Brain microvascular endothelial cell (primary cell): ENCODE measurements at places on chromosomes 16 and 17.

DNA sequence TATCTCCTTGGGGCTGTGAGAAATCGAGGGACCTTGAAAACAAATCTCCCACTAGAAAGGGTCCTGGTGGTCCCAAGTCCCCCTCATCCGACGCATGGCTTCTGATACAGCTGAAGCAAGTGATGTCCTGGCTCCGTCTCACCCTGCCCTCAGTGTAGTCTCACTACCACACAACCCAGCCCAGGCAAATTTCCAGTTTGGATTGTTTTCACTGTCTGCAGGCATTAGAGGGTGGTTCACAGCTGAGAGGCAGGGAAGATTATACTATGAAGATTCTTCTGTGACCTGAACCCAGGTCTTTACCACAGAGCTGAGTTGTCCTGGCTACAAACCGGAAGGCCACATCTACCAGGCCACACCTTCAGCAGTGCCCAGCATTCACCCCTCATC, 17.7 kb downstream of the ZNHIT3 start:
- no peak for DNase-seq

DNA sequence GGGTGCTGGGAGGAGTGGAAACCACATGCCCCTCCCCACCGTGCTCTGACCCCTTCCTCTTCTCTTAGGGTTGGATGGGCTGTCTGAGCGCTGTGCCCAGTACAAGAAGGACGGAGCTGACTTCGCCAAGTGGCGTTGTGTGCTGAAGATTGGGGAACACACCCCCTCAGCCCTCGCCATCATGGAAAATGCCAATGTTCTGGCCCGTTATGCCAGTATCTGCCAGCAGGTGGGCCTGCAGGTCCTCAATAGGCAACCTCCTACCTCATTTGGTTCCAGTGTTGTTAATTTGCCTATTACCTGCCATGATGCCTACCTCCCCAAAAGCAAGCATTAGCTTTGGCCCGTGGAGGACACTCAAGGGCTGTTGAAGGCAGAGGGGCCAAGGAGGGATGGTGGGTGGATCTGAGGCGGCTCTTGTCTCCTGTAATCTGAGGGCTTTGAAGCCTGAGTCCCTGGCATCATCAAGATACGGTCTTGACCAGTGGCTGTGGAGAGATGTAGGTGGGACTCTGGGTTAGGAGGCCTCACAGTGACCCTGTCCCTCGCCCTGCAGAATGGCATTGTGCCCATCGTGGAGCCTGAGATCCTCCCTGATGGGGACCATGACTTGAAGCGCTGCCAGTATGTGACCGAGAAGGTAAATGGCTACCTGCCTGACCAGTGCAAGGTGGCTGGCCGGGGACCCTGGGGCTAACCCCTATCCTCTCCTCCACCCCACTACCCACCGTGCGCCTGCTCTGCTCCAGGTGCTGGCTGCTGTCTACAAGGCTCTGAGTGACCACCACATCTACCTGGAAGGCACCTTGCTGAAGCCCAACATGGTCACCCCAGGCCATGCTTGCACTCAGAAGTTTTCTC, 3.4 kb downstream of the ALDOA start:
- DNase-seq: no peak

DNA sequence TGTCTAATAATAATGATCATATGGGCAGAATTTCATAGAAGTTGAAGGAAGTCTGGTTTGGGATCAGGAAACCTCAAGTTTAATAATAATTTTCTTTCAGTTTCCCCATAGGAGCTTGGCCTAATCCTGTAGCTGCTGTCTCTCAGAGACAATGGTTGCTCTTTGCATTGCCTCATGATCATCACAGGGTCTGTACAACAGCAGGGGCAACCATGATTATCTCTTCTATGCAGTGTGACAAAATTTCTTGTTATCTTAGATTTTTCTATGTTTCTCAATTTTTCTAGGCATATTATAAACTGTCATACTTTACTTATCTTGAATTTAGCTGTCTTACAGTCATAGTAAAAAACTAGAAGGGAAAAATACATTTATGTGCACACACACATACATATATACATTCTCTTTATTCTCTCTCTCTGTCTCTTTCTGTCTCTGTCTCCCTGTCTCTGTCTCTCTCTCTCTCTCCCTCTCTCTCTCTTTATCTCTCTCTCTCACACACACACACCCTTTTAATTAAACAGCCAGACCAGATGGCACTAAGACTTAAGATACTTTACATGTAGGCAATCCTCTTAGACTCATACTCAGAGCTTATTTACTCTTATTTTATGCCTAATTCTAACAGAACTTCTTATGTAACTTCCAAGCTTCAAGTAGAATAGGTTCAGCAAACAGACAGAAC, 30.5 kb downstream of the SMIM36 start:
- no peak for DNase-seq

- DNase-seq: no peak
Measured at GRCh38 chr16:85574672-85575475, 38.2 kb upstream of the GSE1 start.

DNA sequence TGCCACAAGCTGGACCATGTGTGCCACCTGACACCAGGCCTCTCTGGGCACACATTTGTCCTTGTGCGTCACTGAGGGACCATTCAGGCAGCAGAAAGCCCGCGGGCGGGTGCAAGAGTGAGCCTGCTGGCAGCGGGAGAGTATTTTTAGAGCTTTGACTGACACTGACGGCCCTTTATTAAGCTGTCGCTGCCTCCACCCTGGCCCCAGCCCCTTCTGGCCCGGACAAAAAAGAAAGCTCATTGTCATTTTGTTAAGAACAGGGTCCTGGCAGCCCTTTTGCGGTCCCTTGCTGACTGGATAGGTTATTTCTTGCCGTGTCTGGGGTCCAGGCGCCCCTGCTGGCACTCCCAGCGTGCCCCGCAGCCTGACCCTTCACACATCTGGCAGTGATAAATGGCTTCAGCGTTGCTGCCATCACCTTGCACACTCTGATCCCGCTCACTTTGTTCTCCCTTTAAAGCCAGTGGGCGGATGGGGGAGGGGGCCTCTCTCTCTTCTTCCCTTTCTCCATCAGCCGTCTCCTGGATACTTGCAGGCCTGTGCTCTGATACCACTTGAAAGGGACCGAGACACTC, 78.4 kb upstream of the NKD1 start:
- DNase-seq: no peak

DNA sequence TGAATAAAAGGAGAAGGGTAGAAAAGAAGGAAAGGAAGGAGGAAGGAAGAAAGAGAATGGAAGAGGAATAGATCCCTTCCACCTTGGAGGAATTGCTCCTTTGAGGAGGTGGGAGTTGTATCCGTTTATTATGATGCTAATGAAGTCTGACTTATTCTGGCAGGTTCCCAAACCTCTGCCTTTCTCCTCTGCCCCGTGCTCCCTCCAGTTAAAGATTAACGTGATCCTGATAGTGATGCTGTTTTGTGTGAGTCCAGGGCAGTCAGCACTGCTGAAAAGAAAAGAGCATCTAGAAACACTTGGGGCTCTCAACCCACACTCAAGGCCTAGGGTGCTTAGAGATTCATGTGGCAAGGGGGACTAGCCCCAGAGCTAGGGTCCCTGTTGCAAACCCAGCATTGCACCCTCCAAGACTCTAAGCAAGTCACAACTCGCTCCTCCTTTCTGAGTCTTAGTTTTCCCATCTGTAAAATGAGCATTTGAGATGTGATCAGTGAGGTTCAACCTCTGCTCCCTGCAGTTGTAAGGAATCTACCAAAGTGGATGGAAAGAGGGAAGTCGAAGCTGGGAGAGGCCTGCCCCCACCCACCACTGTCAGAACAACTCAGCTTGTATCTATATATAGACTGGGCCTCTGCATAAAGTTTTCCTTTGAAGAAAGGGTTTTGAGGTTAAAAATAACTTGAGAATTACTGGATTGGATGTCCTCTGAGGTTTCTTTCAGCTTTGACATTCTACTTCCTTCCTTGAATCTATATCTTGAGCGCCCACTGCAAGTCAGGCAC, 46.9 kb upstream of the TMEM132E start:
- no peak for DNase-seq

GRCh38 chr16:58411736-58412614, 19.7 kb downstream of the GINS3 start:
- no peak for DNase-seq

DNA sequence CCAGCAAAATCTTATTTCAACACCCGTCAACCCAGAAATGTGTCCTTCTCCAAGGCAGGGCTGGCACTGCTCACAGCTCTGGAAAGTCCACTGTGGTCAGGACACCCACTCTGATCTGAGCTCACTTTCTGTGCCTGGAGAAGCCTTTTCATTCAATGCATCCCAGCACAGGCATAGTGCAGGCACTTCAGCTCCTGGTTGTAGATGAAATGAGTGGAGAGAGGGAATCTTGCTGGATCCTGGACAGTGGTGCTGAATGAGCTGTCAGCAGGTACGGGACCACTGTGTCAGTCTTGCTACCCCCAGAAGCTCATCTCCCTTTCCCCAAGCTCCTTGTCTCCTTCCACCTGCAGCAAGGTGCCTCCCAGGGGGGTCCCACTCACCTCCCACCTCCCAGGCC, 86.1 kb upstream of the SALL1 start:
- DNase-seq: no peak

DNA sequence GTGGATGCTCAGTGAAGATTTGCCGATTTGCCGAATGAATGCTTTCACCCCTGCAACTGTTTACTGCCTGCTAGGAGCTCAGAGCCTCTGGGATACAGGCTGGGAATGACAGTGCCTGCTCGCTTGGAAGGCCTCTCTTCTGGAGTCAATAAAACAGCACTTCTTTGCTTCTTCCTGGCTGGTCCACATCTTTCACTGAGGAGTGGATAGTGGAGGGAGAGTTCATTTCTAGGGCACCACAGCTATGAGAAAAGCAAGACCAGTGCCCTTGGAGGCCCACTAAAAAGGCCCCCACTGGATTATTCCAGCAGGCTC, 3.1 kb upstream of the USP7 start:
- DNase-seq: no peak

DNA sequence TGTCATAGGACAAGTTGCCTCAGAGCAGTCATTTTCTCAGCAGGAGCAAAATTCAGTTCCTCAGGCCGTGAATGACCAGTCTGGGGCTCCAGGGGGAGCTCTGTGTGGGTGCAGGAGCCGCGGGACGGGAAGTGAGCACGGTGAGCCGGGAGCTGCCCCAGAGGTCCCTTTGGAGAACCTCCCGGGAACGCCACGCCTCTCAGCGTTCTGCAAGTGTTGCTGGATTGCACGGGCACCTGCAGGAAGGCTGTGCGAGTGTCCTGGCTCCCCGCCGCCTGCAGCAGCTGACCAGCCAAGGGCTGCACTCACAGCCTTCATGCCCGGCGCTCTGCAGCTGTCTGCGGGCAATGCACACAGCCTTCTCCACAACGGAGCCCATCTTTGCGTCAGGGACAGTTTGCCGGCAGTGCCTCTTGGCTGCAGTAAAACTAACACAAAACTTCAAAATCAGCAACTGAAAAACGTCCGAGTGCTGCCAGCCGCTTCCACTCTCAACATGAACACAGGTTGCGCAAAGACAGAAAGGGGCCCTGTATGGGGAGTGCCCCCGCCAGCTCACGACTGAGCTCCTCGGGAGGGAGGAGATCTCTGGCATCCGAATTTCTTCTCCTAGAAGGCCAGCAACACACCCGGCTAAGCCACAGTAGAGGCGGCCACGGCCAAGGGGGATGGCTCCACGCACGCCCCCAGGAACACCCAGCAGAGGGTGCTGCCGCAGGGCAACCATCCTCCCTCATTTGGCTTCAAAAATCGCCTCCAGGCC, 16.0 kb downstream of the NDUFAF8 start:
- DNase-seq: peak; percentile 46

DNA sequence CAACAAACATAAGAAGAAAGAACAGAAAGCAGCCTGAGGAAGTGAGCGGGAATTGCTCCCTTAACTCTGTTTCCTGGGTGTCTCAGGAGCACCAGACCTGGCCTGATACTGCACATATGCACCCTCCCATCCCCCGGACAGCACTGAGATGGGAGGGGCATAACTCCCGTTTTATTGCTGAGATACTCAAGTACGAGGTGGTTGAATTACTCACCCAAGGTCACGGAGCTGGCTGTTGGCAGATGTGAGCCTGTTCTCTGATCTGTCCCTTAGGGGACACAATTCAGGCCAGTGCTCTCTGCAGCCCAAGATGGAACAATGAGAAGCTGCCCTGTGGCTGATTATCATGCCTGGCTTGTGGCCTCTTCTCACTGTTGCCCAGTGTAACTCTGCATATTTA, 9.1 kb upstream of the MED9 start:
- no peak for DNase-seq

GRCh38 chr17:57447990-57448758, 191.9 kb downstream of the MSI2 start:
- DNase-seq: no peak

DNA sequence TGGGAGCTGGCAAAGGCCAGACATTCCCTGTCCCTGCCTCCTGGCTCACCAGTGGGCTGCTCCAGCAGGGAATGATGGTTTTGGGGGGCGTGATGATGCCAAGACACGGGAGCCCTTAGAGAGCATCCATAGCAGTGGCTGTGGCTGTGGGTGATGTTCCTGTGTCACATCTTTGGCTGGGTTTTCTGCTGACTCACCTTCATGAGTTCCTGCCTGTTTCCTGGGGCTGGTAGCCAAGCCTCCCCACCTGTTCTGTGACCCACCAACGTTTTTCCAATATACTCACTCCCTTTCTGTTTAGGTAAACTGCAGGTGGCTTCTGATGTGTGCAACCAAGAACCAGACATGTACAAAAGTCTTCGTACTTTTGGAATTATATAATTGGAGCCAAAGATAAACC, 16.5 kb upstream of the NF1 start:
- no peak for DNase-seq

DNA sequence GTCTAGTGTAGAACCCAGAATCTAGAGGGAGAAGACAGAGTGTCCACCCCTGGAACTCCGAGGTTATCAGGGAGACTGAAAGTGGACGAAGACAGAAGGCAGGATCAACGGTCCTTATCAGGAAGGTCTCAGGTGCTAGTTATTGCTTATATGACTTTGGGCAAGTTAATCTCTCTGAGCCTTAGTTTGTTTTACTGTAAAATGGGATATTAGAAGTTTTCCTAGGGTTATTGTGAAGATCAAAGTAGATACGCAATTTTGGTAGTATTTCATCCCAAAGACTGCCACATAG, 1.2 kb downstream of the RNF167 start:
- DNase-seq: no peak

DNA sequence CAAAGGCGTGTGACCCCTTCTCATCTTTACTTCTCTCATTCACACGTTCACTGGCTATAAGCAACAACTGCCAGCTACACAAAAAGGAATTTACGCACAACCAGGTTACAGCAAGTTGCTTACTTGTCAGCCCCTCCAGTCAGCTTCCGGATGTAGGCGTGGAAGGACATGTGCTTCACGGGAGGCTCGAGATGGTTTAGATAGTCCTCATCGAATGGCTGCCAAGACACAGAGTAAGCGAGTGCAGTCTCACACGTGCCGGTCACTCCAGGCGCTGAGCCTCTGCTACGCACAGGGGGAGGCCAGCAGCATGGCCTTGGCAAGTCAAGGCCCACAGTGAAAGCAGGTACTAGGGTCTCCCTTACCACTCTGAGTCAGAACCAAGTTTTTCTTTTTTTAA, 28.3 kb downstream of the NPLOC4 start:
- no peak for DNase-seq

- peak; percentile 16 for DNase-seq
Measured at GRCh38 chr17:43671031-43671692, 9.4 kb upstream of the MEOX1 start.
